Urothelium cell line (cell line): ENCODE measurements at places on chromosomes 6 and 20.

- DNase-seq = no peak
Observed at GRCh38 chr6:122872311-122872710, 83.3 kb downstream of the SMPDL3A start.

DNA sequence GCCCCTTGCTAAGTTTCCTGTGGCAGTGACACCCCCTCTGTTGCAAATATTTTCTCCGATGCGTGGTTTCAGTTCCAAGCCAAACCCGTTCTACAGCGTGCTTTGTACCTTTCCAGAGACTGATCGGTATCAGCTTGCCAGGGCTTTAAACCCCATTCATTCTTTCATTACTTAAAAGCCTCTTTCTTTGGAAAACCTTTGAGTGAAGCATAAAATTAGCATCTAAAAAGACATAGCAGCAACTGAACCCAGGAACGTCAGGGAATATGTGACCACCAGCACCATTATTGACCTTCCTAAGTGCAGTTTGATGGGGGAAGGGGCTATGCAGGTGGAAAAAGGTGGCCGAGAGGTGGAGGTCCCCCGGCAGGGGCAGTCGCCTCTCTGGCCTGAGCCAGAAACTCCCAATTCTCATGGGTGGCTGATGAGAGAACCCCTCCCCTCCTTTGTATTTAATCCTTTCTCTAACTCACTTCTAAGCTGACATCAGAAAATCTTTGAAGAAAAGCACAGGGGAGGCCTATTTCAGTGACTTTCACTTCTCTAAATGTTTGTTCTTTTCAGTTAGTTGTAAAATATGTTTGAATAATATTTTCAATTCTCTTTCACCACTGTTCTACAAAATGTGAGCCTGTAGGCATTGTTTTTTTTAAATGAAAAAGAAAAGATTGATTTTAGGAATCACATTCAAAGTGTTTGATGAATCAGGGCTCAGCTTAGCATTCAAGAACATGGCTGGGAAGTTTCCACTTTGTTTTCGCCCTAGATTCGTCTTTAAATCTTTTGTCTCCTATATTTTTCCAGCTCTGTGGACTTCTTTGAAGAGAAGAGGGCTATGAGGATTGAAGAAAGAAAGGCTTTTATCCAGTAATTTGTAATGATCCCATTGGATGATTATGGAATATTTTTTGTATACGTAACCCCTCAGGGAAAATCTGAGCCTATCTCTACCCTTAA, 89.2 kb downstream of the RSPH3 start:
- no peak for DNase-seq

- no peak for DNase-seq
Observed at GRCh38 chr6:170162775-170163404, 128.0 kb downstream of the DLL1 start.

- DNase-seq = peak; percentile 44
Observed at GRCh38 chr6:27280064-27280539, 32.0 kb downstream of the POM121L2 start.

DNA sequence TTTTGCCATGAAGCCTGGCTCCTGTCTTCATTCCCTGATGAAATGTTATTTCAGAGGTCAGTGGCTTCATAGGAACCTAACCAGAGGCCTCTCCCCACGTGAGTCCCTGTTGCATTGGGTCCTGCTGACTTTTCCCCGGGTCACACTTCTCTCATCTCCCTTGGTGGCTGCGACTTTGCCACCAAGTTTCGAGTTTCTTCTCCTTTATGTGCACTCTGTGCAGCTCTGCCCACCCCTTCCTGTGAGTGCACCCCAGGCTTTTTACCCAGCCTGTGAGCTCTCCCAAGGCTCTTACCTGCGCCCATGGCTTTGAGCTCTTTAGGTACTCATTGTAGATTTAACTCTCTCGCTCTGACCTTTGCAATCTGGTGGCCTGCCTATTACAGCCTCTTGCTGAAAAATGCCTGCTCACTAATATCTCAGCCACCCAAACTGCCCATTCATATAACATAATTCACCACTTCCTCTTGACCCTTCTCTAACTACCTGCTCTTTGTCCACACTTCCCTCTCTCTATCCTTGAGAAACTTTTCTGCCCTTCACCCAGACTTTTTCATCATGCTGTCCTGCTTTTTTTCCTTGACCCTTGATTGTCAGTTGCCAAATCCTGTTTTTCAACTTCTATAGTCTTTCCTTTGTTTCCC, 105.9 kb downstream of the SASH1 start:
- no peak for DNase-seq

DNA sequence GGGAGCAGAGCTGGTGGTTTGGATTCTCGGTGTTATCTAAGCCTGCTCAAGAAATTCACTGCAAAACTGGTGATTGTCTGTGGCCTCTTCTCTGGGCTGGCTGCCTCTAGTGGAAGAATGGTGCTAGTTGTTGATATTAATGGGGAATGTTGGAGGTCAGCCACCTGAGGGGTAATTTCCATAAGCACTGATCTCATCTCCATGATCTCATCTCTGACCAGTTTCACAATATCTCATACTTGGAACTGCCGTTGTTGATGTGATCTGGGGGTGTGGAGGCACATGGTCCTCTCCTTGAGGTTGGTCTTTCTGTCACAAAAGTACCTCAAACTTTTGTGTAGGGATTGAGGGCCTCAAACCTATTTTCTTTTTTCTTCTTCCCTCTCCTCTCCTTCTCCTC, 102.6 kb downstream of the CD109 start:
- DNase-seq = peak; percentile 61

GRCh38 chr20:53021934-53022333, 49.8 kb downstream of the TSHZ2 start:
- peak; percentile 47 for DNase-seq

DNA sequence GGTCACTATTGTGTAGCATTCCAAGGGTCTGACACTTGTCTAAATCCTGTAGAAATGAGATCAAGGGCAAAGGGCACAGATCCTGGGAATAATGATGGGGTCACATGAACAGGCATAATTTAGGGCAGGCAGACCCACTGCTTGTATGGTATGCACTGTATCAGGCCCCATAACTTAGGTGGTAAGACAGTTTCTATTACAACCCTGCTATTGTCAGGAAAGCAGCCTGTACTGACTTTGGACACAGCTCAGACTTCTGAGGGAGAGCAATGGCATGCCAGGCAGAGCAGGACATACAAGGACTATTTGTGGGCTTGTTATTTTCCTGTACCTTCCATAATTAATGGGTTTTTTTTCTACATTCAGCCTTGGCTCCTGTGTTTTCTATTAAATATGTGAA, 286.8 kb downstream of the PKHD1 start:
- DNase-seq = no peak

GRCh38 chr6:99501762-99502161, 13.5 kb downstream of the USP45 start:
- DNase-seq = no peak

DNA sequence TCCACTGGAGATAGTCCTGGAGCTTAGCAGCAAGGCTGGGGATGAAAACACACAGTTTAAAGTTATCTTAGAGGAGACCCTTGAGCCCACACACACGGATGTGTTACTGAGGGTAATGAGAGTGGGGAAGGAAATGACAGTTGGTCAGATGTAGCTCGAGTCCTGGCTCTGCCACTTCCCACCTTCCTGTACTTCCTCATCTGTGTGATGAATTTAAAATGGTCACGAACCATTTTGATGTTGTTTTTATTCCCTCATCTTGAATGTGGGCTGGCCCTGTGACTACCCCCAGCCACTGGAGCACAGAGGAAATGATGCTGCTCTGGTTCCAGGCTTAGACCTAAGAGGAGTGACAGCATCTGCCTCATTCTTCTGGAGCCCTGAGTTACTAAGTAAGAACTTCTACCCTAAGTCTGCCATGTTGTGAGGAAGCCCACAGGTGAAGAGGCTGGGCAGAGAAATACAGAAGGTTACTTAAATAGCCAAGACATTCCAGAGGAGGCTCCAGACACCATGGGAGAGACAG, 141.2 kb downstream of the NRN1 start:
- no peak for DNase-seq

GRCh38 chr20:53967527-53967926, 102.9 kb downstream of the BCAS1 start:
- no peak for DNase-seq

GRCh38 chr20:3710703-3711483, 1.5 kb downstream of the SIGLEC1 start:
- DNase-seq = peak; percentile 80

DNA sequence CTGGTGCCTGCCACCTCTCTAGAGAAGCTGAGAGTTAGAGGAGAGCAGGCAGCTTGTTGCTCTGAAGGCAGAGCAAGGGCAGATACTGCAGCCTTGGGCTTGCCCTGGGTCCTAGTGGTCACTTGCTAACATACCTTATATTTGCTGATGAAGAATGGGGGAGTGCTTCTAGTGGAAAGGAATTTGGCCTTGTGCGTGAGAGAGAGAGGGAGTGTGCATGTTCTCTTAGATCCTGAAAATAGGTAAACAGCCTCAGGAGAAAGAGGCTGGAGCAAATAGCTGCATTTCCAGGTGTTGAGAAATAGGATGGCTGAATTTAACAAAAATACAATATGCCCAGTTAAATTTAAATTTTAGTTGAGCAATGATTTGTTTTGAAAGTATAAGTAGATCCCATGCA, 724.5 kb upstream of the FLRT3 start:
- no peak for DNase-seq

- DNase-seq = peak; percentile 25
Observed at GRCh38 chr20:14928083-14928482, 590.7 kb upstream of the FLRT3 start.

DNA sequence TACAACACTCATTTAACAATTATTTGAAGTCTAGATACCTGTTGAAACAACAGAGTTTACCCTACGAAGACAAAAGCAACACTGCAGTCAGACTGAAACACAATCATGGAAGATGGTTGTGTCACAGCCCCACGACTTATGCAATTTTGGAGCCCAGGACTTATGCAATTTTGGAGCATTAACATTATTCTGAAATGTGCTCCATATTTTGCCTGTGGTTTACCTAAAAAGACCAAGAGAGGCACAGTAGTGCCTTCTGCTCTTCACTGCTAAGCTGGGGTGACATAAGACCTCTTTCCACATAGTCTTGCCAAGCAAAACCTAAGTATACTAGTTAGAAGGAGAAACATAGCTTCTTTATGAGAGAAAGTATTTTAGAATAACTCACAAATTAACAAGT, 216.5 kb downstream of the PTPRK start:
- DNase-seq = no peak

GRCh38 chr6:127463056-127463455, 3.9 kb upstream of the KIAA0408 start:
- no peak for DNase-seq

- no peak for DNase-seq
Observed at GRCh38 chr6:150354754-150355571, 13.8 kb upstream of the IYD start.

DNA sequence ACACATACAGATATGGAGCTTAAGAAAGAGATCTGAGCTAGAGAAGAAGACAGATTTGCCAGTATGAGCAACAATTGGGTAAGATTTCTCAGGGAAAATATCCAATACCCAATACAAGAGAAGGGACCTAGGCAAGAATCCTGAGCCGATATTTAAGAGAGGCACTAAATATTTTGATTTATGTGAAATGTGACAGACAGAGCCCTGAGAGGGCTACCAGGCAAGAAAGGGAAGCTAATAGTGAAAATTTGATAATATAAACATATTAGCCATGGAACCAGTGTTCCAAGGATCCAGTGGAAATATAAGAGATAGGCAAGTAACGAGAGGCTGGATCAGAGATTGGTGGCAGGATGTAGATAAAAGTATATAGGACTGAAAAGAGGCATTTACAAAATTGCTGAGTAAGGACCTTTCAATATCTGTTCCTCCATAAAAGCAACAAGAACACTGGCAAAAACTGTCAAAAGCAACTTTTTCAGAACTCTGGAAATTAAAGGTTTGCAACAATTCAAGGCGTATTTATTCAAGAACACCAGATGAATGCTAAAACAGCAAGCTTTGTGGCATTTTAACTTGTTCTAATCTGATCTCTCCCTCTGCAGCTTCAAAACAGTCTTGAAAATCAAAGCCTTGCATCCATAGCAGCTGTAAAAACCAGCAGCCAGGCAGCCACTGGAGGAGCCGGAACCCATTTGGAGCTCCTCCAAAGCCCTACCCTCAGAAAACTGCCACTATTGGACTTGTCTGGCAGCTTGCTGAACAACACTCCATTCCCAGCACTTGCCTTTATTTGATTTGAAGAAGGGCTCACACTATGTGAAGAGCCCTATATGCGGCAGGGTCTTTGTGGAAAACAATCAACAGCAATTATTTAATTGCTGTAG, 58.8 kb downstream of the REV3L start:
- DNase-seq = no peak

GRCh38 chr20:24679448-24680047, 210.1 kb downstream of the SYNDIG1 start:
- no peak for DNase-seq

GRCh38 chr6:82030301-82030700, 217.2 kb downstream of the IBTK start:
- no peak for DNase-seq

DNA sequence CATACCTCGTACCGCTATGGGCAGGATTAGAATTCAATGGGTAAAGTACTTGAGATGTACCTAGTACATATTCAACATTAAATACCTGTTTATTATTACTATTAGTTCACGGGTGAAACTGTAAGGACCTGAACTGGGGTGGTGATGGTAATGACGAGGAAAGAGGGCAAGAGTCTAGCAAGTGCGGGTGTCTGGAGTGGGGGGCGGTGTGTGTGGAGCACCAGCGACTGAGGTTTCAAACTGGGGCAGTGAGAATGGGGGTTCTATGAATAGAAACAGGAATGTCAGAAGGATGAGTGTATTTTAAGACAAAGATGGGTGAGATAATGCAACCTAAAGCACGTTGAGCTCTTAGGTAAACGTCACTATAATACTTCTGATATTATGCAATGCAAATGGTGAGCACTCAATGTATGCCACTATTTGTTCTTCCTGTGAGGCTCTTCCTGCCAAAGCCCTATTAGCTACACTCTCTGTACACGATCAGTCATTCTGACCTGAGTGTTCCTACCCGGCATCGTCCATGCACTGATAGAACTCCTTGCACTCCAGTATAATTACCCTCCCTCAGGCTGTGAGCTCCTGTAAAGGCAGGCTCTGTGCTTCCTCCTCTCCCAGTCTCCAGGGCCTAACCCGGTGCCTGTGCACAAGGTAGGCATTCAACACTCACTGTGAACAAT, 55.0 kb downstream of the ALDH5A1 start:
- DNase-seq = no peak

GRCh38 chr6:46638650-46639049, 14.0 kb downstream of the CYP39A1 start:
- DNase-seq = no peak

- DNase-seq = no peak
Observed at GRCh38 chr6:157688275-157688959, 134.6 kb upstream of the SNX9 start.

GRCh38 chr6:36296240-36296639, 26.4 kb downstream of the PNPLA1 start:
- no peak for DNase-seq

DNA sequence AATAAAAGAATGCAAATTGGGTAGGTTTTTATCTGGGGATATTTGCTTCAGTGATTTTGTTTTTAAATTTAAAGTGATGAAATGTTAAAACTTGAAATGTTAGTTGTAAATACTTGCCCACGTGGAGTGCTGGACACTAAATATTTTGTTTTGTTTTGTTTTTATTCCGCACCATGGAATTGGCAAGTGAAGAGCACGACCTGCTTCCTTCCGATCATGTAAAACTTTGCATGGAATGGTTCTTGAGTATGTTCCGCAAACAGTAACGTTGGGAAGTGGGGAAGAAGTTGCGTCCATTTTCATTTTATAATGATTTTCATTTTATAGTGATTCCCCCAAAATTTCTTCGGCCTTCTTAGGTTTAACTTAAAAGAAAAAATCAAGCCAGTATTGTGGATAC, 765 bp downstream of the IRAK1BP1 start:
- DNase-seq = no peak
